ENCODE measurements at places on chromosomes 5 and 9.
A peak's percentile ranks its signal among the peaks of the same experiment; 100 is the strongest.

DNA sequence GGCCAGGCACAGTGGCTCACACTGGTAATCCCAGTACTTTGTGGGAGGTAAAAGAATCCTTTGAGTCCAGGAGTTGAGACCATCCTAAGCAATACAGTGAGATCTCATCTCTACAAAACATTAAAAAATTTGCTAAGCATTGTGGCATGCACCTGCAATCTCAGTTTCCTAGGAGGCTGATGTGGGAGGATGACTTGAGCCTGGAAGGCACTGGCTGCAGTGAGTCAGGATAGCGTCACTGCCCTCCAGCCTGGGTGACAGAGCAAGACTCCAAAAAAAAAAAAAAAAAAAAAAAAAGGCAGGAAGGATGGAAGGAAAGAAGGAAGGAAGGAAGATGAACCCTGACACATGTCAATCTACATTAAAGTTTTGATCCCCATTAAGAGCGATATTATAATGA lies 1452.2 kb upstream of the ACO1 start:
- no peak for DNase-seq

- peak; percentile 63 for DNase-seq
Measured at GRCh38 chr5:178131446-178131996, 707 bp downstream of the RMND5B start.

DNA sequence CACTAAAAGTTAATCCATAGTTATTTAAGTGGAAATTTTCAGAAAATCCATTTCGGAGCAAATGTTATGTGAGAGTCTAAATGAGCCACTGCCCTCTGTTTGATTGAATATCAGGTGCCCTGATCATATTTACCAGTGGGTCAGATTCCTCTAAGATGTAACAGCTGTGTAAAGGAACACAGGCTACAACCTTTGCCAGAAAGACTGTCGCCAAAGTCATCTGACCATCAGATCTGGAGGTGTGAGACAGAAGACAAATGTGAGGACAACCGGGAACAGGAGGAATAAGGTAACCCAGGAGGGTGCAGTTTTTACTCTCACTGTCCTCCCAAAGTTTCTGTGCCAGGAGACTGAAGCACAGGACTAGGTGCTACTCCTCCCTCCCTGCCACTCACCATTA lies 90.8 kb downstream of the CAAP1 start:
- no peak for DNase-seq

DNA sequence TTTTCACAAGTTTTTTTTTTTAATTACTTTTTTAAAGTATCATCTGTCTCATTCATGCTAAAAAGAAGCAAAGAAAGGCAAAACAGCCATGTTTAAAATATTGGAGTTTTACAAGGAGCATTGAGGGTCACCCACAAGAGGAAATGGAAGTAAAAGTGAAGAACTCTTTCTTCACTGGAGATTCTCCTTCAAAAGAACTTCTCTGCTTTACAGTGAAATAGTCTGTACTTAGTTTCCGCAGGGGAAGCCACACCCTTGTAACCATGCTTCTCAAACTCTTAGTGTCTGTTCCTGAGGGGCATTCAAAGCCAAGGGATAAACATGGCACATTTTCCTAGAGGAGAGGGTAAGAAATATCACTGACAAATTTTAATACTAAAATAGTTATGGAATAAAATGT lies 8.6 kb downstream of the C9orf72 start:
- no peak for DNase-seq

- no peak for DNase-seq
Measured at GRCh38 chr9:78146241-78146640, 89.6 kb upstream of the CEP78 start.
